Stimulated activated naive CD4-positive, alpha-beta T cell treated with Interleukin-2 at 50 U/mL for 16 hours (primary cell): ENCODE measurements at places on chromosomes 3 and 15.
A peak's percentile ranks its signal among the peaks of the same experiment; 100 is the strongest.

- no peak for DNase-seq
These were observed 47.5 kb upstream of the SKOR1 start for GRCh38 chr15:67777773-67778172.

- DNase-seq = no peak
These were observed 390.0 kb upstream of the NR2F2 start for GRCh38 chr15:95940431-95940985.

DNA sequence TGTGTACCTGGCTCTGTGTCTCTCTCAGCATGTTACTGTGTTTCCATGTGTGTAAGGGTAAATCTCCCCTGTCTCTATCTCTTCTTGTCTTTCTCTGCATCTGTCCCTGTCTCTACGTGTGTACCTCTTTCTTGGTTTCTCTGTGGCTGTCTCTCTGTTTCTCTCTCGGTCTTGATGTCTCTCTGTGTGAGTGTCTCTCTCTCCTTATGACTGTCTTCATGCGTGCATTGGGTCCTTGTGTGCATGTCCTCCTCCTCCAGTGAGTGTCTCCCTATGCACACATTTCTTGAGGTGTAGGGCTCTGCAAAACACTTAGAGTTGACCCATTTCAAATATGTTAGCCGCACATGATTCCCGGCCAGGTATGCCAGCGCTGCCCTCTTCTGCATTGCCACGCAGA, 903.3 kb upstream of the CFAP20DC start:
- DNase-seq = no peak

DNA sequence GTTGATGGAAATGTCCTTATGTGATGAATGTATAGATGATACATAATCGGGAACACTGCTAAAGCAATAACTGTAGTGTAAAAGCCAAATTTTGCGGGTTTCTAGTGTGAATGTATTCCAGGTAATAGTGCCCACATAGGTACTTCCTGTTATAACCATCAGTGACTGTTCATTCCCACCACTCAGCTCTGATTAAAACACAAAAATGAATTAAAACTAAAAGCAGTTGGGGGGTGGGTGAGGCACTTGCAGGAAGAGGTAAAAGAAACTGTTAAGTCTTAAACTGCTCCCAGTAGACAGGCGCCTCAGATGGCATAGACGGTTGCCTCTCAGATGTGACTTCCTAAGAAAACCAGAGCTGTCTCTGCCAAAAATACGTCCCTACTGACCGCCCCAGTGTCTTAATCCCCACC, 893 bp upstream of the MTHFS start:
- DNase-seq = peak; percentile 6

DNA sequence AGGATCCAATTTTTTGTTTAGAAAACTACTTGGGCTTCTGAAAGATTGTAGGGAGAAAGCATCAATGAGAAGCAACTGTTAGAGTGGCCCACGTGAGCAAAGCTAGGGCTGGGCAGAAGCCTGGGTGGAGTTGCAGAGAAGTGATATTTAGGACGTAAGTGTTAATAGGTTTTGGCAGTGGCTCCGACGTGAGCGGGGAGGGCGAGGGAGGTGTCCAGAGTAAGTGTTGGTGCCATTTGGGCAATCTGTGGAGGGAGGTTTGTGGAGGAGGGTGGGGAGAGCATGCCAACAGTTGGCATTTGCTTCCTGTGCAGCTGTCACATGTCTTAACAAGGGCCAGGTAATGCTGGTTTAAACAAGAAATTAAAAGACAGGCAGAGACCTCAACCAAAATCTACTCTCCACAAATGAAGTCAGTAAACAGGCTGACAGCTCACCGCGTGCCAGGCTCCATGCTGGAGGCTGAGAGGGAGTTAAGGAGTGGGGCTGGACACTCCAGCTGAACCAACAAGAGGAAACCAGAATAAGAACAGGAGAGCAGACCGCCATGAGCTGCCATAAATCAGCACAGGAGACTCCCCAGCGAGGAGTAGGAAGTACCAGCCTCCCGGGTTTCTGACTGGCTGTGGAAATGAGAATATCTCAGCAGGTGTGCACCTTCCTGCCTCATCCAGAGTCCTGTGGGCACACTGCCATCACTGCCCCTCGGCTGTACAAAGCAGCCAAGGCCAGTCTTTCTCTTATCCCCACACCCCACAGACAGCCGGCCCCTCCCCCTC, 232.6 kb downstream of the ABHD5 start:
- no peak for DNase-seq

DNA sequence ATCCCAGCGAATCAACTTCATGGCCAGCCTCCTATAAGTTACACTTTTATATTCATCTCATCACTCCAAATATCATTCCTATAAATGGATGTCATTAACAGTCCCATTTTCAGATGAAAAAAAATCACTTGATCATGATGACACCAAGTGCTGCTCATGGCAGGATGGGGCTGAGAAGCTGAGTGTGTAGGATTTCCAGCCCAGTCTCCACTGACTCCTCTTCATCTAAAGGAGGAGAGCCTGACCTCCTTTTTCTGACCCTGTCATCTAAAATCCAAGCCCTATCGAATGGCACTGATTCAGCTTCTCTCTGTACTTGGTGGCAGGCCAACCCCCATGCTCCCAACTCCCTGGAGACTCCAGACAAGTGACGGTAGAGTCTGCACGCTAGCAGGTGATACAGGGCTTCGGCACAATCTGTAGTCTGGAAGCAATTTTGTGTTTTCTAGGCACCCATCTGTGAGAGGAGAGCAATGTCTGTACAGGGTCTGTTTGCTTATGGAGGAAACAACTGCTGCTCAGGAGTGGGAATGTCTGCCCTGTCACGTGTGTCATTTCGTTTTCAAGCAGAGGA, 103.2 kb downstream of the EPHB1 start:
- DNase-seq = no peak

- no peak for DNase-seq
These were observed 356.4 kb downstream of the LPP start for GRCh38 chr3:188510366-188510765.

DNA sequence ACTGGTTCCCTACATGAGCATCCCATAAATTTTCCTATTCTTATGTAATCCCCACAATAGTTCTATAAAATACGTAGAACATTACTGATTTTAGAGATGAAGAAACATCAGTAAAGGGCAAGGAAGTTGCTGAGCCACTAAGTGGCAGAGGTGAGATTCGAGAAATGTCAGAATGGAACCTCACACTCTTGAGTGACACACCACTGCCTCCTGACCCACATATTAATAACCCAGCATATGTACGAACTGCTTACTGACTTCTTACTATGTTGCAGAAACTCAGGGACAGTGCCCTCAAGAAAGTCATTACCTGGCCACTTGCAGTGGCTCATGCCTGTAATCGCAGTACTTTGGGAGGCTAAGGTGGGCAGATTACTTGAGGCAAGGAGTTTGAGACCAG, 1022.4 kb downstream of the FHIT start:
- DNase-seq = no peak

DNA sequence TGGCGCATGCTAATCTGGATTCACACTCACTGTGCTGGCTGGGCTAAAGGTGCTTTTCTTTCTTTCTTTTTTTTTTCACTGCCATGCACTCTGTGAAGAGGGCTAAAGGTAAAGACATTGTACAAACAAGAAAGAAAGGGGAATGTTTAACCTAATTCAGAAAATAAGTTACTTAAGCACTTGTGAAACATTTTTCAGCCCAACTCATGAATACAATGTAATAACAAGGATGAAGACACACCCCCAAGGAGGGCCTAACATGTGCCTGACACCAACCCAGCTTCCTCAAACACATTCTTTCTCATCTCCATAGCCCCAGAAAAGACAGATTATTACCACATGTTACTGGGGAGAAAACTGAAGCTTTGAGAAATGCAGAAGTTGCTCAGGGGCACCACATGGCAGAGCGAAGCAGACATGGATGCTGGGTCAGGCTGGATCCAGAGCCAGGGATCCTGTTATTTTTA, 5.7 kb downstream of the STIMATE start:
- no peak for DNase-seq

DNA sequence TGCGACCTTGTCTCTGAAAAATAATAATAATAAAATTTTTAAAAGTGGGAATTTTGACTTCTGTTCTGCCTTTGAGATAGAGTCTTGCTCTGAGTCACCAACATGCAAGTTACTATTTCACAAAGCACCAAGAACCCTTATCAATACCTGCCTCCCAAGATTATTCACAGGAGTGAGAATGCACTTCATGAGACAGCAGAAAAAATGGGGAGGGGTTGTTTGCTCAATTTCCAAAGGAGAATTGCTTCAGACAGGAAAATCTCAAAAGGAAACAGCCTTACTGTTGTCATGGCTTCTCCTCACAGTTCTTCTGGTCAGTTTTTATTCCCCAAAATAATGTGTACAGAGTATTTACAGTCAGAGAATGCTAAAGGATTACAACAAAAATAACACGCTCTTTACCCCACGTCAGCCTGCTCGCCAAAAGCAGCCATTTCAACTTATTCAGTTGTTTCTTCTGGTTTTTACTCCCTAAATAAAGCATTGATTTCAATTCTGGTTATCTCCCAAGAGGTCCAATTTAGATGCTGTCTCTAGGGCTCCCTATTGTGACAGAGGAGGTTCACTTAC, 89.0 kb downstream of the PPCDC start:
- DNase-seq = no peak

DNA sequence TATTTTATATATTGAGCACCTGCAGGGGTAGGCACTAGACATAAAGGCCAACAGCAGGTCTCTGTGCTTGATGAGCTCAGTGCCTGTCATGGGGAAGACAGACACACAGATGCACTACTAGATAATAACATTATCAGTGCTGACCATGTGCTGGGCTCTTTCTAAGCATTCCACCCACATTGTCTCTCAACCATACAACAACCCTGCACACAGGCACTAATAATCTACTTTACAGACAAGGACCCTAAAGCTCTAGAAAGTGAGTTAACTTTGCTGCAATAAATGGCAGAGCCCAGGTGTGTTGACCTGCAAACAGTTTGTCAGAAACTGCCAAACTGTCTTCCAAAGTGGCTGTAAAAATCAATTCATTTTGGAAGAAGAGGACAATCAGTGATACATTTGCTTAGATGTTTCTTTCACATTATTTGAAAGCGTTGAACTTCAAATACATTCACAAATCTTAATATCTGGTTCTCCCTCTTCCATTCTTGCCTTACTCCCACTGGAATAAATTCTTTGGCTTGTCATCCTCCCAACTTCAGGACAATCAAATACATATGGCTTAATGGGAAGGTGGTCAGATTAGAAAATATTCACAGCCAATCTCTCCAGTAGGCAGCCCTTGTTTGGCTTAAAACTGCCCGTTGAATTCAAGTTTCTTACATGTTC, 11.0 kb upstream of the PP2D1 start:
- no peak for DNase-seq

DNA sequence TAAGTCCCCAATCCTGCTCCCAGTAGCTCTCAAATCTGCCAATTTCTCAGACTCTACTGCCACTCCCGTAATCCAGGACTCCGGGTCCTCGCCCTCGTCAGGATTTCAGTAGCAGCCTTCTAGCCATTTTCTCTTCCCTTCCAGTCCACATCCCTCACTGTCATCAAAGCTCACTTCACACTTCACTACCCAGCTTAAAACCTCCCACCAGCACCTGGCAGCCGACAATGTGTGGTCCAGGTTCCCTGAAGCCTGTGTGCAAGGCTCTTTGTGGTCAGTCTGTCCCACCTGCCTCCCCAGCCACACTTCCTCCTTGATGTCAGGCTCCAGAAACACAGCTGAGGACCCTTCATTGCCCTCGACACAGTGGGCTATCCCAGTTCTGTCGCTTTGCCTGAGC, 304.5 kb upstream of the ROPN1 start:
- no peak for DNase-seq

DNA sequence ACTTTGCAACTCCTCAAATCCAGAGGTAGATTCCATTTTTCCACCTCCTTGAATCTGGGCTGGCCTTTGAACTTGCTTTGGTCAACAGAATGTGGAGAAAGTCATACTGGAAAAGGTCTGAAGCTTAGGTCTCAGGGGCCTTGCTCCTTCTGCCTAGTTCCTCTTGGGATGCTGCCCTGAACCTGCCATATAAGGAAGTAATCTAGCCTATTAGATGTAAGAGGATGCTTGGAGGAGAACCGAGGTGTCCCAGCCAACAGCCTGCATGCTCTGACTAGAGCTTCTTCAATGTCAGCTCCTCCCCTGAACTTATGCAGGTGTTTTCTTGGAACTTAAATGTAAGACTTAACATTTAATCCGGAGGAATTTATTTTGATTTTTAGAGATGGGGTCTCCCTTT, 2.0 kb upstream of the TMED3 start:
- DNase-seq = no peak

- no peak for DNase-seq
These were observed 107.1 kb upstream of the PHLDB2 start for GRCh38 chr3:111751961-111752360.

DNA sequence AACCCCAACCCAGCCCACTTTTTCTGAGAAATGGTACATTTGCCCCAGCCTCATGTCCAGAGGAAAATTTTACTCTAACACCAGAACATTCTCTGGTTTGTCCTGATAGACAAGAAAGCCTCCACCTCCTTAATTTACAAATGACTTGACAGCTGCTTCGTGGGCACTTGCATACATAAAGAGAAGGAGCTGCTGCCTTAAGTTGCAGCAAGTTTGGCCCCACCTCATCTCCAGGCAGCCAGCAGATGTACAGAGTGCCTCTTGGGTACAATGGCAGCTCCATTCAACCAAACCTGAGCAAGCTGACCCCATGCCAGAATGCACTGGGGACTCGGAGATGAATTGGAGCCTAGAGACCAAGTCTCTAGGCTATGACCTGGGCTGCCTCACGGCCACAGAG, 6.2 kb upstream of the H1-8 start:
- no peak for DNase-seq

DNA sequence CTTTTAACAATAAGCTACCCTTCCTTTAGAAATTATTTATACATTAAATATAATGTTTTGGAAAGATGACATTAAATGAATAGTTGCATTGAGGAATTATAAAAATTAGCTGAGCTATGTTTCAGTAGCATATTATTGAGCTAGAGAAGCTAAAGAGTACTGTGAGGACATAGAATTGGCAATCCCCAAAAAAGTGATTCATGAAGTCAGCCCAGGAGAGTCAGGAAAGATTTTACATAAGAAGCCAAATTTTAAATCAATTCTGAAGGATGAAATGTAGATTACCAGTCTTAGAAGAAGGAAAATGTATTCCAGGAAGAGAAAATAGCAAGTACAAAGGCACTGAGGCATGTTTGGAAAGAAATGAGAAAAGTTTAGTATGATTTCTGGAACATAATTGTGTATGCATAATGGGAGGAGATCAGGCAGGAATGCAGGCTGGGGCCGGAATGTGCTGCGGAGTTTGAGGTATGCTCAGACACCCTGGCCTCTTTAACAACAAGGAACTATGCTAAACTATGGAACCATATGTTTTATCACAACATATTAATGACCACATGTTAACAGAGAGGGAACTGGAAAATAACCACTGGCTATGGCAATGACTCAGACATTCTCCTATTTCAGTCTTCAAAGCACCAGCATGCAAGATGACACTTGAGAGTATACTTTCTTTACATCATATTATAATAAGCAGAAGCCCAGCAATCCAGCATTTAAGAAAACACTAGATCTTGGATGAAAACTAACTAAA, 103.3 kb upstream of the COL8A1 start:
- no peak for DNase-seq
